ENCODE measurements at places on chromosomes 6 and 20.

- DNase-seq = no peak
These were observed 35.9 kb upstream of the RAB23 start for GRCh38 chr6:57257911-57258541.

- DNase-seq = peak; percentile 24
These were observed 534.2 kb downstream of the HACE1 start for GRCh38 chr6:104325341-104326172.

DNA sequence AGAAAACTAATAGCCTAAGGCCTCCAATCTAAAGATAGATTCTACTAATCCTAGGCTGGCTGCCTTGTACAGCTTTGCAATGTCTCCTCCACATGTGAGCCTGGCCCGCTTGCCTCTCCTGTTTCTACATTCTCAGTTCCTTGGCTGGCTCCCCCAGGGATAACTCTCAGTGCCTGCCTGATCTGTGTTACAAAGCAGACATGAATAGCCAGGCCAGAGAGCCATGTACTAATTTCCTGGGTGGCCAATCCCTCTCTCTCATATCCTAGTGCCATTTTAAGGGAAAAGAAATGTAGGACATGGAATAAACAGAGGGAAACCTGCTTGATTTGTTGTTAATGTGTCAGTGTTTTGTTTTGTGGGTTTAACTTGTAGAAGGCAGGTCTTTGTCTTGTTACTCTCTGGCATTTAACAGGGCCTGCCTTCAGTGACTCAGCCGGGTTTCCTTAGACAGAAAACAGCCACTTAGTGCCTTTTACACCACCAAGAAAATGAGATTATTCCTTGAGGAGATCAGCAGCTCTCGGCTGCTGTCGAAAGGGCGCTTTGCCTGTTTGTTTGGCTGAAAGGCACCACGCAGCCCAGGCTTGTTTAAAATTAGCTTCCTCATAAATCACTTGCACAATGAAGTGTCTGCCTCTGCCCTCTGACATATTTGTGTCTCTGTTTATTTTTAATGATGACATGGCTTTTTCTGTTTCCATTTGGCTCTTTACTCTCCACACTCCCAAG lies 702.7 kb downstream of the MAFB start:
- DNase-seq = peak; percentile 78

- DNase-seq = no peak
These were observed 25.8 kb upstream of the SLC16A10 start for GRCh38 chr6:111061508-111061907.

DNA sequence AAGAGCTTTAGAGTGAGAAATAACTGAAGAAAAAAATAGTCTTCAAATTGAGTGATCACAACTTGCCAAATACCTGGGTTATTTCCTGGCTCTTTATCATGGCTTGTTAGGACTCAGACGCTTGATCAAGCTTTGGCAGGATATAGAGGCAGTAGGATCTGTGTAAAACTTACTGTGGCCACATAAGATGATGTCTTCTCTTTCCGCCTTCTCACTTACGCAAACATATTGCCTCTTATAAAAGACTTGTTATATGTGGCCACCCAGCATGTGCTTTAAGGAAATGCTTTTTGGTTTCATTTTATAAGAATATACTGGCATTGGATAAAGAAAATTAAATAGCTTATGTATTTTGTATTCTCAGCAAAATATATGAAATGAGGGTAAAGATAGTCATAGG lies 101.8 kb upstream of the AKIRIN2 start:
- no peak for DNase-seq

- no peak for DNase-seq
These were observed 86.8 kb downstream of the PRKN start for GRCh38 chr6:162640756-162641155.

DNA sequence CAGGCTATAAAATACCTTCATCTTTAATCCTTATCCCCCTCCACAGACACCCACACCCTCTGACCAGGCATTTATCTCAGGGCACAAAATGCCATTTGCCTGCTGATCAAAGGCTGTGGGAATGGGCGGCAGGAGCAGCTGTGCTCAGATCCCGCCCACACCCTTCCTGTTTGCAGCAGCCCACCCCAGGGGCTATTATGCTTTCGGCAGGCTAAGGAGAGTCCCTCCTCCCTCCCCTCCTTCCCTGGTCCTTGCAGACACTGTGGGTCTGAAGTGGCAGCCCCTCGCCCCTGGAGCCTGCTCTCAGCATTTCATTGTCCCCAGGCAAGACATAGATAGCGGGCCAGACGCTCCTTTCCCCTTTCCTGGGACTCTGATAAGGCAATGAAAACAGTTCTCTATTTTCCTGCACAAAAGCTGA lies 220.8 kb upstream of the HEY2 start:
- DNase-seq = peak; percentile 88

GRCh38 chr6:16690608-16691142 lies 70.6 kb downstream of the ATXN1 start:
- DNase-seq = no peak

DNA sequence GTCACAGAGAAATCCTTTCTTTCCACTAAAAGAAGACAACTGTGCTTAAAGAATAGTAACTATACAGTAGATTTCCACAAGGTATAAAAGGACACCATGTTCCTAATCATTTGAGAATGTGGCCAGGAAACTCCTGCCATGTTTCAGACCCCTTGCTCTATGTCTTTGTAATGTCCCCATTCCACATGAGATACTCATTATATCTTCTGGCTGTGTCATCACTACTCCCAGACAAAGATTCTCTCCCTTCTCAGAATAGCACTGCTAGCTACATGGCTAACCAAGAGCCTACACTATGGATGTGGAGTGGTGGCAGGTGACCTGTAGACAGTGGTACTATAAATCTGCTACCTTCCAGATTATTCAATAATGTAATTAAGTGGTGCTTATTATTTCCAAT lies 218.1 kb upstream of the MCHR2 start:
- no peak for DNase-seq
